ENCODE measurements at places on chromosomes 3 and 15. TPM values are rescaled to one million over a fixed set of nuclear protein-coding genes. Genes with fewer than 3 reads are reported as not detected.

DNA sequence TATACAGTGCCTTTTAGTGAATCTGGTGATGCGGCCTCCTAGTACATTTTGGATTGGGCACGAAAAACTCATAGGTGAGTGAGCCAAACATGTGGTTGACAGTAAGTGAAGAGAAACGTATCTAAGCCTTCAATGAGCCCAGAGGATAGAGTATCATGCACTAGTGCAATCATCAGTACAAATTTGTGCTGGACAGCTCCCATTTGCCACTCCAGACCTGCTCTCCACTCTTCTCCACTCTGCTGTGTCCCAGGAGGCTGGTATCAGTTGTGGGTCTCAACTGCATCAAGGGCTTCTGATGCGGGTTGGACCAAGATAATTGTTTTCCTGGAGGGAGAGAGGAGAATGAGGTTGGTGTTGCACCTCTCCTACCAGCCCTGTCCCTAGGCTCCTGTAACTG, 9.1 kb upstream of the RASGRF1 start:
- DNase-seq, result peak; percentile 43

SLC6A1 gene
- total RNA-seq, result 0.80 TPM

DNA sequence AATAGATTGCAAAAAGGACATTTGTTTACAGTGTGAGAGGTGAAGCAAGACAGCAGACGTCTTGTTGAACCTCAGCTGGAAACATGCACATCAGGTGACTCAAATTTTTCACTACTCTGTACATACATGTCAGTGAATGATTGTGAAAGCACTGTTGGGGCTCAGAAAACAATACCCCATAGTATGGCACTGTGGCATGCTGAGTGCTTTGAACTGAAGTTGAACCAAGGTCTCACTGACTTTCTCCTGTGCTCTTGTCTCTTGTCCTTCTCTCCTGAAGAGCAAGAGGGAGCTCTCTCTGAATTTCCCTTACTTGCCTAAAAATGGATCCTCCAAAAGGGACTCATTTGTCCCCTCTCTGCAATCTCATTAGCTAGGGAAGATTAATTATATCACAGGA, 24.5 kb upstream of the NEDD4 start:
- no peak for DNase-seq

WDR48 gene
- total RNA-seq, result 61.1 TPM

- DNase-seq, result no peak
Measured at GRCh38 chr3:189778340-189778950, 147.3 kb downstream of the TP63 start.

ARIH2 gene
- total RNA-seq, result 93.2 TPM

TNFSF10 gene
- 0.68 TPM for total RNA-seq

GRCh38 chr3:106675451-106675850, 701.8 kb upstream of the CCDC54 start:
- DNase-seq, result no peak

DNA sequence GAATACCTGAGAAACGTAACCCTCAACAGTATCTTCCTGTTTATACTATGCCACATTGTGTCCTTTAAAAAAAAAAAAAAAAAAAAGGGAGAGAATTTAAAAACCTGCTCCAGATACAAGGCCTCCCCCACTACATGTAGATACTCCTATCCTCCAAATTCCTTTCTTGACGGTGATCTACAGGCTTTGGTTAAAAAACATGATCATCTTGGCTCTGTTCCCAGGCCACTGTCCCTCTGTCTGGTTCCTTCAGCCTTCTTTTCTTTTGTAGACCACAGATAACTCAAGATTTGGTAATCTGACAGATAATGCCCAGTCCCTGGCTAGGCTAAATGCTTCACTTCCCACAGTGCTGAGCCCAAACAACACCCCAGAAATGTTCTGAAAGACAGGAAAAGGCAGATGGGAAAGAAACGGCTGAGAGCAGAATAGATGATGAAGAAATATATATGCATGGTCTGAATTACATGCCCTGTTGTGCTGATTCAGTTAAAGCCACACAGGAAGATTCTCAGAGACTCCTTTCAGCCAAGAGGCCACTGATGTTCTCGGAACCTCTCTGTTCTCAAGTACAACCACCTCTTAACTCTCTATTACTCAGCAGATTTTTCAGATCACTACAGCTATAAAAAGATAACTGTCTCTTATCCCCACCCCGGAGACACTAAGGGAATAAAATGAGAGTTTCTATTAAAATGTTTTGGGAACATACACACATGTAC, 48.3 kb downstream of the NPTN start:
- DNase-seq, result no peak

TRIM71 gene
- total RNA-seq, result 169 TPM

- peak; percentile 64 for DNase-seq
Measured at GRCh38 chr15:26065723-26066122, 202.6 kb upstream of the ATP10A start.

DNA sequence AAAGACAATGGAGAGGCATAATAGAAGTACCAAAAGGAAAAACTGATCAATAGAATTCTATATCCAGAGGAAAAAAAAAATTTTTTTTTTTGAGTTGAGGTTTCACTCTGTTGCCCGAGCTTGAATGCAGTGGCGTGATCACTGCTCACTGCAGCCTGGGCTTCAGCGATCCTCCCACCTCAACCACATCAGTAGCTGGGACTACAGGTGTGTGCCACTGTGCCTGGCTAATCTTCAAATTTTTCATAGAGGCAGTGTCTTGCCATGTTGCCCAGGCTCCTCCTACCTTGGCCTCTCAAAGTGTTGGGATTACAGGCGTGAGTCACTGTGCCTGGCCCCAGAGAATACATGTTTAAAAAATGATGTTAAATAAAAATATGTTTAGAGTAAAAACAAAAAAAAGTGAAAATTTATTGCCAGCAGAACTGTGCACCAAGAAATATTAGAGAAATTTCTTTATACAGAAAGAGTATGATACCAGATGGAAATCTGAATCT, 154.3 kb upstream of the ZBTB20 start:
- DNase-seq, result no peak

GPR176 gene
- 39.3 TPM for total RNA-seq

ZNF660 gene
- total RNA-seq, result 18.1 TPM

GRCh38 chr3:170869239-170869590, 780 bp downstream of the RPL22L1 start:
- DNase-seq, result no peak

DNA sequence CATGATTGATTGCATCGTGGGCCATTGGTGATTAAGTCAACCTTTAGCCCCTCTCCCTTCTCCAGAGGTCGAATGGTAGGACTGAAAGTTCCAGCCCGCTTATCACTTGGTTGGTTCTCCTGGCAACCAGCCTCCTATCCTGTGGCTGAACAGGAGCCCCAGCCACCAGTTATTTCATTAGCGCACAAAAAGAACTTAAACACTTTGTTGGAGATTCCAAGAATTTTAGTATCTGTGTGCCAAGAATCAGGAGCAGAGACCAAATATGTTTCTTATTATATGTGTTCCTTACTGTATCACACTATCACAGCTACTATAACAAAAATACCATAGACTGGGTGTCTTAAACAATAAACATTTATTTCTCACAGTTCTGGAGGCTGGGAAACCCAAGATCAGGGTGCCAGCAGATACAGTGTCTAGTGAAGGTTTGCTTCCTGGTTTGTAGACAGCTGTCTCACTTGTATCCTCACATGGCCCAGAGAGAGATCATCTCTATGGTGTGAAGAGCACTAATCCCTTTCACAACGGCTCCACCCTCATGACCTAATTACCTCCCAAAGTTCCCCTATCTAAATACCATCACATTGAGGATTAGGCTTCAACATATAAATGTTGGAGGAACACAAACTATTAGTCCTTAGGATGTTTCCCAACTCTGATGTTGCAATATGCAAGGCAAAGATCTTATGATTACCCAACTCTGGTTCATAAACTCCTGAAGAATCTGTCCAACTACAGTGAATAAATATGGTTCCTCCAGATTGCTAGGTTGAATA, 30.5 kb upstream of the APH1B start:
- no peak for DNase-seq

IL17RD gene
- total RNA-seq, result 71.3 TPM

- DNase-seq, result no peak
Measured at GRCh38 chr15:65066001-65066634, 1.7 kb downstream of the RASL12 start.

DNA sequence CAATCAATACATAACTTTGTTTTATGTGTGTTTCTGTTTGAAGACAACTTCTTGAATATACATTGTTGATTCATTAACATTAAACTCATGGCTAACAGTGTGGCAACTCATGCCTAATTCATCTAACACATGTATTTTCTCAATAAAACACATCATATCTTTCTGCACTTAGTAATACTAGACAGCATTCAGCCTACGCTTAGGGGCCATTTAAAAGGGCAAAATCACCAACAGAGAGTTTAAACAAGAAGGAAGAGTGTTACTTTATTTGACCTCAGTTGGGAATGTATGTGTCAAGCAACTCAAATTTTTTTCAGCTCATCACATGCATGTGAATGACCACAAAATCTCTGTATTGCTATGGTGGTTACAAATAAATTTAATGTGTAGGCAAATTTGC, 128.8 kb upstream of the AADACL2 start:
- DNase-seq, result no peak

RPP14 gene
- total RNA-seq, result 19.7 TPM

SLC28A1 gene
- total RNA-seq, result not detected

PAQR5 gene
- total RNA-seq, result 53.5 TPM

DNA sequence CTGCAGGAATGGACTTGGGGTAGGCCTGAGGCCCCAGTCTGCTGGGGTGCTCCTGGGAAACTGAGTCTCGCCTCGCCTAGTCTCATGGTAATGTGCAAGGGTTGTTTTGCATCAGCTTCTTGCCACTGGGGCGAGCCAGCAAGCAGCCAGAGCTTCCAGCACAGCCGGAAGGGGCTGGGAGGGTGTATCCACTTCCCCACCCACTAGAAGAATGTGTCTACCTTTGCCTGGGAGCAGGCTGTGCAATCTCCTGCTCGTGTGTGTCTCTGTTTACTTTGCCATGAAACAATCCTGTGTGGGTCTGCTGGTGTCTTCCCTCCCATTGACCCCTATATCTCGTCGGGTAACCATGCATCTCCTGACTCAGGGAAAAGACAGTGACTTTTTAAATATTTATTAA, 21.8 kb upstream of the ERICH6 start:
- DNase-seq, result no peak

DNA sequence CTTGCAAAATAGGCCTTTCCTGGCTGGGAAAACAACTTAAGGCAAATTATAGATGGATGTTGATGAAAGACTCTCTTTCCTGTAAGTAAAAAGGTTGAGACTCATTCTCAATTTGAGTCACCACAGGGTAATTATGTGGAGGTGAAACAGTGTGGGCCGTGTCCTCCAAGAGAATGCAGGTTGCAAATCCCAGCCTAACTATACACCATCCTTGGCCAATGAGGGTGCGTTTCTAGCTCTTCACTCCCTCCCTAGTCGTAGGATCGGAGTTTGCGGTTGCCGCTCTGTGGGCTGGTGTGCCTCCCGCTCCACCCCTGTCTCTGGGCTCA, 259.9 kb downstream of the PLCL2 start:
- no peak for DNase-seq

RASGRF1 gene
- total RNA-seq, result 0.05 TPM

DNA sequence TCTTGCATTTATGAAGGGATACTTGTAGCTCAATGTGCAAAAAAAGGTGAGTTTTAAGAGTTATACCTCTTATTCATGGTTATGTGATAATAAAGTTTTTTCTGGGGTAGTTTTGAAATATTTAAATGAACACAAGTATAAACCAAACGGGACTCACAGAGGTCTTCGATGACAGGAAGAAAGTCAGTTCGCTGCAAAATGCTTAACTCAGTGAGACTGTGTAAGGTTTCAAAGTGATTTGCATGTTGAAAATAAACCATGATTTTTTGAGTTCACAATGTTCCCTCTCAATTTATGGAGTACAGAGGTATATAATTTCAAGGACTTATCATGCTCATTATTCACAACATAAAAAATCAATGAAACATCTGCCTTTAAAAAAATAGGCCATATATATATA, 36.3 kb upstream of the MYH15 start:
- DNase-seq, result no peak

DNA sequence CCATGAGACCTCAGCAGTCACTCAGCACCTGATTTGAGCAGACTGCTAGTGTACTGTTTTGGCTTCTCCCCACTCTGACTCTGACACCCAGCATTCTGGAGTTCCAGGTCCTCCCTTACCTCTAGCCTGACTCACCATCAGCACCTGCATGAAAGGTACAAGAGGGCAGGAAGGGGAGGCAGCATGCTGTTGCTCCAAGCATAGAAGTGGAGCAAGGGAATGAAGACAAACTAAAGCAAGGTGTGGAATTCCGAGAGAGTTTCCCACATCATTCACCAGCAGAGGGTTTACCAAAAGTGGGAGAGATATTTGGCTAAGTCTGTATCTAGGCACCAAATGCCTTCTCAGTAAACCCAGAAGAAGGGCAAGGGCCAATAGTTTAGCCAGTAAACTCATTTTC, 21.3 kb downstream of the HEXA start:
- DNase-seq, result no peak

DNA sequence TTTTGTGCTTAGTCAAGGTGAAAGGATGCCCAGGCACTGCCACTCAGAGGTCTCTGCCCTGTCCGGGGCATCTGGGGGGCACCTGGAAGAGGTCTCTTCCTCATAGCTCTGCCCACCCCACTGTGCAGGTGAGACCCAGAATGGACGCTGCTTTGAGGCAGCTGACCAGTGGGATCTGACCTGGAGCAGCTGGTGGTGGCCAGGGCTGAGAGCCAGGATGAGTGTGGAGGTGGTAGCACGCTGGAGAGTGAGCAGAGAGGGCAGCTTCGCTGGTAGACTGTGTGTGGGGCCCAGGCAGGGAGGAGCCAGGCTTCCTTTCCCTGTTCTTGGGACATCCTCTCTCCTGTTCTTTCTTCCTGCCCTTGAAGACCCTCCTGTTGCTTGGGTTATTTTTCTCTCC, 32.2 kb upstream of the PLA2G4E start:
- peak; percentile 24 for DNase-seq

DNA sequence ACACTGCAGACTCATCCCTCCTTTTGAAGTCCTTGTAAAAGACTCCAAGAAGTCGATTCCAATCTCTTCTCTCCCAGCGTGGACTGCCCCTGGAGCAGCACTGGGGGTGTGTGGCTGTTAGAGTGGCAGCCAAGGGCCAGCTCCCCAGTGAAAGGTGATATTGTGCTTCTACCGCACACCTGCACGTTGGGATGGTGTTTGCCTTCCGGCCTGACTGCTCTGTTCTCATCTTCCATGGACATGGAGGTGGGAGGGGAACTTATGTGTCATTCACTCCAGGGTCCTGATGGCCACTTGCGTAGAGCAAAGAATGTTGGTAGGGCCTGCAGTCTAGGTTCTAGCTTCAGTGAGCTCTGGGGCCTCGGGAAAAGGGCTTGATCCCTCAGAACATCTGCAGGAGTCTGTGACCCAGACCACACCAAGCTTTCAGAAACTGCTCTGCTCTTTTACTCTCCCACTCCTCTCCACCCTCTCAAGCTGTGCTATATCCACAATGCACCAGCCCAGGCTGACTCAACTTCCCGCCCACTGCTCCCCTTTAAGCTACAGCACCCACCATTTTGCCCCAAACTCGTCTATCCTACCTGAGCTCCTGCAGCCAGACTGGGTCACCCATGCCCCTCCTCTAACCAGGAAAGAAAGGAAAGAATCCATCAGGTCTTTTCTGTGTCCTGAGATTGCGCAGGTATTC, 31.3 kb downstream of the LIPC start:
- DNase-seq, result no peak

- peak; percentile 73 for DNase-seq
Measured at GRCh38 chr15:39602143-39602542, 21.3 kb downstream of the THBS1 start.

GRCh38 chr3:33624756-33625155, 93.3 kb downstream of the CLASP2 start:
- no peak for DNase-seq

PPP1R14D gene
- total RNA-seq, result not detected

GRCh38 chr15:74682954-74683353, 12.9 kb downstream of the EDC3 start:
- no peak for DNase-seq
